ENCODE measurements at places on chromosomes 2 and 18. TPM values are rescaled to one million over a fixed set of nuclear protein-coding genes. Genes with fewer than 3 reads are reported as not detected.

- DNase-seq: peak; percentile 10
Measured at GRCh38 chr2:41994233-41994637, 53.6 kb upstream of the PKDCC start.

The KCNS3 gene
- total RNA-seq: 5.3 TPM

GRCh38 chr2:100752628-100753333 is 67.2 kb upstream of the NPAS2 start:
- peak; percentile 85 for DNase-seq

DNA sequence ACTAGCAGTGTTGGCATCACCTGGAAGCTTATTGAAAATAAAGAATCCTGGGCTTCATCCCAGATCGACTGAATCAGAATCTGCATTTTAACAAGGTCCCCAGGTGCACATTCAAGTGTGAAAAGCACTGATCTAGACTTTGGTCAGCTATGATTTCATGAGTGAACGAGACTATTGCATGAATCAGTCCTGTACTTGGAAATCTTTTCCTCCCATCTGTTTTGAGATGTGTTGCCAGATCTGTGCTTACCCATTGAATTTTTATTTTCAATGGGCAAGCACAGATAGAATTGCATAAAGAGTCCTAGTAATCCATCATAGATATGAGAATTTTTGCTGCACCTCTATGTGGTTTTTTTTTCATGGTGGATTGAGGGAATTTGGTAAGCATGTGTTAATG is 64.0 kb downstream of the PMS1 start:
- DNase-seq: no peak

The LINC00305 gene
- total RNA-seq: not detected

DNA sequence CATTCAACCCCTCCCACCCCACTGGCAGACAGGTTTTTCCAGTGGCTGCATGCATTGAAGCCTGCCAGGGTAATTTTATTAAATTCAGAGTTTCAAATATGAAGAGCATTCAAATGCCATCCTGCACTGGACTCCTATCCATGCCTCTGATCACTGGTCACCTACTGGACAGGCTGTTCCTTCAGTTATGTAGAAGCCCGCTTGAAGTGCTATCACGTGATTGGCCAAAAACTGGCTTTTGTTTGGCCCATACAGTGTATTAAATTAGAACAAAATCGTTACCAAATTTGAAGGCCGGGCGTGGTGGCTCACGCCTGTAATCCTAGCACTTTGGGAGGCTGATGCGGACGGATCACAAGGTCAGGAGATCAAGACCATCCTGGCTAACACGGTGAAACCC is 464.1 kb downstream of the TSN start:
- no peak for DNase-seq

DNA sequence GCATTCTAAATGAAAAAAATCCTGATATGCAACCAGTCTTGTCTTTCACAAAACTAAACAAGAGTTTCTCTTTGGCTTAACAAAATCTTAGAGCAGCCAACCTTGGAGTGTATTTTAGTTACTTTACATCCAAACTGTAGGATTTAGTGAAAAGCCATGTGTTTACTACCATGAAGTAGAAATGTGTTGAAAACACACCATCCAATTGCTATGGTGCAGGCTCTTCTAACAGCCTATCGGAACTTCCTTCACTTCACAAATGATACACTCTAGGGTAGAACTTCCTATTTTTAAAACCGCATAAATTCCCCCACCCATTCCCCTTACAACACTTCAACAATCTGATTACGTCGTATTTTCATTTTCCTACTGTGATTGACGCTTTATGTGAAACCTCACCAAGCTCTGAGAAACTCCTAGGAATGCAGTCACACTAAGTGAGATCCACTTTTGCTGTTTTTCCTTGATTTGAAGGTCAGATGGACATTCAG is 74.4 kb upstream of the MAP4K4 start:
- DNase-seq: no peak

DNA sequence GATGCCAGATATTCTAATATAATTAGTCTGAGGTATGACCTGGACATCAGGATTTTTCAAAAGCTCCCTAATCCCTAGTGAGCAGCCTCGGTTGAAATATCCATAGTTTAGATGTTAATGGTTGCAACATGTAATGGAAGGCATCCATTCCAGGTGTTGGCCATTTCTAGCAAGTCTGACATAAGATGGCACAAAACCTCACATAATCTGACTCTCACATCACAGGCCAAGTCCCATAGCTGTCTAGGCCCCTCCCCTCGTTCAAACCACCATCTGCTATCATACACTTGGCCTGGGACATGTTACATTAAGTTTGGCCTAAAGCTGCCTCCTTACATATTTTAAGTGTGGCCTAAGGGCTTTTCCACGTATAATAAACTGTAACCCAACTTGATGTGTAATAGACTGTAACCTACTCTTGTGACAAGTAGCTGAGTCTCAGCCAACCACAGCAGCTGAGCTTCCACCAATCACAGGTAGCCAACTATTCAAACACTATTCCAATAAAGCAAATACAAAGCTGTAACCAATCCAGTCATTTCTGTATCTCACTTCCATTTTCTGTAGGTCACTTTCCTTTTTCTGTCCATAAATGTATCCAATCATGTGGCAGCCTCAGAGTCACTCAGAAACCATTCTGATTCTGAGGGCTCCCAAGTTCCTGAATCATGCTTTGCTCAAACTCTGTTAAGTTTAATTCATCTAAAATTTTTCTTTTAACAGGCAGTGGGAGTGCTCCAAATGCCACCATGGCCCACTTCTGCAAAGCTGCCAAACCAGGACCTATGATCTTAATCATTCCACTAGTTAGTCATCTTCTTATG is 59.4 kb downstream of the ADD2 start:
- DNase-seq: no peak

GRCh38 chr2:101828257-101828656 is 130.8 kb downstream of the MAP4K4 start:
- DNase-seq: no peak

The GKN1 gene
- total RNA-seq: not detected

DNA sequence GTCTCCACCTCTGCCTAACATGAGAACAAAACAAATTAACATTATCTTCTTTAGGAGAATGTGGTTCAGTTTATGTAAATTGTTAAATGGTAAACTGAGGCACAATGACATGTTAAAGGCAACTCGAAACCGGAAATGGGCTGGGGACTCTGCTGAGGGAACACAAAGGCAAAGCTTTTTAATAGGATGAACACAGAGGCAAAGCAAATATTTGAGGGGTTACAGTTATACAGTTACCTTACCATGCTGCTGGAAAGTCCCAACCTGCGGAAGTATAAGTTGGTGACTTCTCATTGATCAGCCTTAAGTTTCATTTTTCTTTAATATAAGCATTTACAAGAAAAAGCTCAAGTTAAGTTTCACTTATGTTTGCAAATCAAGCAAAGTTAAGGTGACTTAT is 195.0 kb downstream of the DLGAP1 start:
- no peak for DNase-seq

The RAMP1 gene
- 19.2 TPM for total RNA-seq

All from IMR-90 (cell line).